ENCODE measurements at places on chromosomes 2 and 18.

DNA sequence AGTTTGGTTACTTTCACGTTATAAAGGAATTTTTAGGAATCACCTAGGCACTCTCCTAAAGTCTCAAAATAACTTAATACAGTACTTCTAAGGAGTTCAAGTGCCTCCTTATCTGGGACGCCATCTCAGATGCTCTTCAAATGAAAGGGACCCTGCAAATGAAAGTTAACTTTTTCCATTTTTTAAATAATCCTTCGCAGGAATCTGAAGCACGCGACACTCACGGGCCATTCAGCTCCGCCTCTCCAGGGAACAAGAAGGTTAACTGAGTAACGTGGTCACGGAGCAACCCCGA, 537 bp upstream of the ZC3H15 start:
- no peak for DNase-seq

- no peak for DNase-seq
Observed at GRCh38 chr2:52192656-52193055, 1160.7 kb upstream of the NRXN1 start.

DNA sequence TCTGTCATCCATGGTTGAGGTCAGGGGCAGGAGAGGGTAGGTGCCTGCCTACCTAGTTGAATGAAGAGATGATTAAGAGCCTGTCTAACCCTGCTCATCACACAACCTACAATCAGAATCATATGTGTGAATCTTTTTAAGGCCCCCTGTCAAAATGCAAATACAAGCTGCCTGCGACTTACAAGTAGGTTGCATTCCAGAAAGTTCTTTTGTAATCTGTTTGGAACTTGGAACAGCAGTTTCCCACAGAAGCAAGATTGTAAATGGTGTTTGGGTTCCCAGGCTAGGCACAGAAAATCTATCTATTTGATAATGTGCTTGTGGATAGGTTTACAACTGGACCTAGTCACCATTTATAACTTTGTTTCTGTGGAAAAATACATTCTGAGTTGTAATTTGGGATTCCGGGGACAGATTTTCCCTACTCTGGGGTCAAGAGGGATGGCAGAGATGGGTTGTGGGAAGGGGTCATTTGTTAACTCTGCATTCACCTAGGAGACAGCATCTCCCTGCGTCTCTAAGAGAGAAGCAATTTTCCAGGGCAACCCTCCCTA, 4.4 kb downstream of the LIPG start:
- no peak for DNase-seq

DNA sequence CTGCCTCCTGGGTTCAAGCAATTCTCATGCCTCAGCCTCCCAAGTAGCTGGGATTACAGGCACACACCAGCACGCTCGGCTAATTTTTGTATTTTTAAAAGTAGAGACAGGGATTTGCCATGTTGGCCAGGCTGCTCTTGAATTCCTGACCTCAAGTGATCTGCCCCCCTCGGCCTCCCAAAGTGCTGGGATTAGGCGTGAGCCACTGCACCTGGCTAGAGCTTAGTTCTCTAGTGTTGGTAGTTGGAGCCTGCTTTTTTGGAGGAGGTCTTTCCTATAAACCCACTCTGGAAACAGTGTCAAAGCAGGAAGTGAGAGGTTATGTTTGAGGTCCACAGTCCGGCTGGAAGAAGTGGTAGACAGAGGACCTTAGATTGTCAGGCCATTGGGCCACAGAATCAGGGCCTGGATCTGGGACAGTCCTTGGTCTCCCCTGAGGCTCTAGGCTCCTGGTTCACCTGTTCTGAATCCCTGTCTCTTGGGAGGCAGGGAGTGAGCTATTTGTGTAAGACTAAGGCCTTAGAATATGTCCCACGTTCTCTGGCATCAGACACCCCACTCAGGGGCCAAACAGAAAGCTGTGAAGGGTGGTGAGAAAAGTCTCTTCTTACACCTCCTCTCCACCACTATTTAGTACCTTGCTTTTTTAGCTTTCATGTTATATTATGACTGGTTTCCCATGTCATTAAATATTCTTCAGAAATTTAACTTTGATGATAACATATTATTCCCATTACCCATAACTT, 34.5 kb downstream of the PCBP1 start:
- DNase-seq, result no peak

DNA sequence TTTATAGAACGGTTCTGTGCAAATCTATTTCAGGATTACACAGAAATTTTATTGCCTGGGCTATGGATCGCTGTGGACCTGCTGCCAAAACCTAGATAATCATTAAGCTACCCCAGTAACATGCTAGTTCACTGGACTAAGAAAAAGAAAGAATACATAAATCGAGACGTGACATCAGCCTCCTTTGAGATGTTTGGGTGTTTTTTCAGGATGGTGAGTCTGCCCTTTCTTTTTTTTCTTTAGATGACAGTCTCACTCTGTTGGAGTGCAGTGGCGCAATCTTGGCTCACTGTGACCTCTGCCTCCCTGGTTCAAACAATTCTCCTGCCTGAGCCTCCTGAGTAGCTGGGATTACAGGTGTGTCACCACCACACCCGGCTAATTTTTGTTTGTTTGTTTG, 52.0 kb downstream of the FHOD3 start:
- DNase-seq, result no peak

- DNase-seq, result no peak
Observed at GRCh38 chr2:182726473-182726872, 10.4 kb downstream of the DNAJC10 start.

DNA sequence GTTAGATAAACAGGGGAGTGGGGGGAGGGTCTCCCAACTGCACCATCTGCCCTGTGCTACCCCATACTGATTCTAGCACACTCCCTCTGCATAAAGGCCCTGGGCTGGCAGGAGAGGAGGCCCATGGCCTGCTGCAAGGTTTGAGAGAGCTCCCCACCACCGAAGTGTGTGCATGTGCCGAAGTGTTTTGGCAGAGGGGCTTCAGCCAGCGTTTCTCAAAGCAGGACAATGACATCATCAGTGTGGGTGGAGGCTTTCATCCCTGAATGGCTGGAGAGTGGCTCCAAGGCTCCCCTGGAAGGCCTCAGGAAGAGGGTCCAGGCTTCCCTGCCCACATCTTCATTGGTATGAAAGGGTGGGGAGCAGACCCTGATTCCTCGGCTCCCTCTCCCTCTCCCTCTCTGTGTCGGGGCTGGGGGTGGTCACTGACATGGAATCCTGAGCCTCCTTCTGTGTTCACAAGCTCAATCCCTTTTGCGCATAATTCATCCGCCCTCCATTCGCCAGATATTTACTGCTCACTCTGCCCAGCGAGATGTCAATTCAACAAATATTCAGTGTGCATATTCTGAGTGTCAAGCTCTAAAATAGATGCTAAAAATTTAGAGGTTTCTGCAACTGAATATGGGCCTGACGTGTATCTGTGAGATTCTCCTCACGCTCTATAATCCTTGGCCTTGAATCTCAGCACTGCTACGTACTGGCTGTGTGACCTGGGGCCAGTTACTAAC, 122.1 kb downstream of the CELF4 start:
- no peak for DNase-seq

GRCh38 chr18:62723666-62724281, 8.4 kb downstream of the PHLPP1 start:
- no peak for DNase-seq

DNA sequence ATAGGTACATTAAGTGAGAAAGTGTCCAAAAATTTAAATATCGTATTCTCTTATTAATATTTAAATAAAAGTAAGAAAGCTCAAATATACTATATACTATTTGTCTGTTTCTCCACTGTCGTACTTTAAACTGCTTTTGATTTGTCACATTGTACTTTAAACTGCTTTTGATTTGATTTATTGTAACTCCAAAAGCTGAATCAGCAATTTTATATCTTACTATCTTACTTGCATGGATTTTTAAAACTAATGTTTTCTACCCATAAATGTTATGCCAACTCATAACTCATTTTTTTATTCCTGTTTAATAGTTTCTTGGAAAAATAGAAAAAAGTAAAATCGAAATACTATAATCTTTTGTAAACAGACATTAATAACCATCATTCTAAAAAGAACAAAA, 1128.2 kb upstream of the ACVR2A start:
- DNase-seq, result no peak
